ENCODE measurements at places on chromosomes 12 and 14. TPM values are rescaled to one million over a fixed set of nuclear protein-coding genes. Genes with fewer than 3 reads are reported as not detected.

GRCh38 chr14:64714432-64715025 is 10.3 kb downstream of the PLEKHG3 start:
- DNase-seq: no peak

The TMPRSS12 gene
- not detected for total RNA-seq

The CEP170B gene
- total RNA-seq: 0.09 TPM

The BEGAIN gene
- 0.06 TPM for total RNA-seq

DNA sequence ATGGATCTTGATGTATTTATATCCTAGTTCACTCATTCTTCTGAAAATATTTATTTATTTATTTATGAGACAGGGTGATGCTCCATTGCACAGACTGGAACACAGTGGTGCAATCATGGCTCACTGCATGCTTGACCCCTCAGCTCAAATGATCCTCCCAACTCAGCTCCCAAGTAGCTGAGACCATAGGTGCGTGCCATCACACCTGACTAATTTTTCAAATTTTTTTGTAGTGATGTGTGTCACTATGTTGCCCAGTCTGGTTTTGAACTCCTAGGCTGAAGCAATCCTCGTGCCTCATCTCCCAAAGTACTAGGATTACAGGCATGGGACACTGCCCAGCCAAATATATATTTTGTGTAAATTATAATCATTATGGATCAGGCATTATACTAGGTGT is 595.6 kb upstream of the ATP2B1 start:
- DNase-seq: no peak

DNA sequence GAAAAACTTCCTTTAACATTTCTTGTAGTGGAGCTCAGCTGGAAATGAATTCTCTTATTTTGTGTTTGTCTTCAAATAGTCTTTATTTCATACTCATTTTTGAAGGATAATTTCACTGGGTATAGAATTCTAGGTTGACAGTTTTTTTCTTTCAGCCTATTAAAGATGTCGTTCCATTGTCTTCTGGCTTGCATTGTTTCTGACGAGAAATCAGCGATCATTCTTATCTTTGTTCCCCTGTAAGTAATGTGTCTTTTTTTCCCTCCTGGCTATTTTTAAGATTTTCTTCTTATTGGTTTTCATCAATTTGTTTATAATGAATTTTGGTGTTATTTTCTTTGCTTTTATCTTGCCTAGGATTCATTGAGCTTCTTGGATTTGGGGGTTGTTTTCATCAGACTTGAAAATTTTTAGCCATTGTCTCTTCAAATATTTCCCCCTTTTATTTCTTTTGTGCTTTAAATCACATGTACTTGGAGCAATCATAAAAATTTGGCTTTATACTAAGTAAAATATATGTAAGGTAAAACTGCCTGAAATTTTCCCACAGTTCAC is 89.4 kb downstream of the UNC79 start:
- DNase-seq: peak; percentile 18

The RAPGEF3 gene
- 4.7 TPM for total RNA-seq

The SCN8A gene
- total RNA-seq: 3.5 TPM

DNA sequence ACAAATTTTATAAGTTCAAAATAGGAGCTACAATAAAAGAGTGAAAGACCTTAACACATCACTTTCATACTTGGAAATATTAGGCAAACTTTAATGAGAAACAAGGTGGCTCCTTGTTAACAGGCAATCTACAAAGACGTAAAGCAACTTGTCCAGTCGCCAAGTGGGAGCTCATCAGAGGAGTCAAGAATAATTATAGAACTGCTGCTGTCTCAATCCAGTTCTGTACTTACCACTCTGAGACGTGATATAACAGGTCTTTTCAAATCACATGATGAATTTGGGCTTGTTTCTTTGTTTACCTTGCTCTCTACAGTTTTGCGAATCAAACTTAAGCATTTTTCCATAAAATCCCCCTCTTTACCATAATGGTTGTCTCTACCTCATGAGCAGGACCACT is 3.6 kb downstream of the YBX3 start:
- no peak for DNase-seq

DNA sequence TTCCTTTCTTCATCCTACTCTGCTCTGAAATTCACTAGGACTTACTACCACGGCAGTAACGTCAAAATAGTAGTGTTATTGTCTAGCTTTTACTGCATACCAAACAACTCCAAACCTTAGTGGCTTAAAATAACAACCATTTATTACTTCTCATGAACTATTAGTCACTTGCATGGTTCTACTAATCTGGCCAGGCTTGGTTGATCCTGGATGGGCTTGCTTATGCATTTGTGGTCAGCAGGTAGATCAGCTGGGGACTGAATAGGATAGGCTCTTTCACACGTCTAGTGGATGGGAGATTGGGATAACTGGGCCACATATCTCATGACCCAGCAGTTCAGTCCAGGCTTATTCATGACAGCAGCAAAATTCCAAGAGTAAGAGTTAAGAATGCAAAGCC is 9.4 kb upstream of the SLC35F4 start:
- no peak for DNase-seq

The FZD10 gene
- total RNA-seq: not detected

The SYCP3 gene
- total RNA-seq: 0.36 TPM

DNA sequence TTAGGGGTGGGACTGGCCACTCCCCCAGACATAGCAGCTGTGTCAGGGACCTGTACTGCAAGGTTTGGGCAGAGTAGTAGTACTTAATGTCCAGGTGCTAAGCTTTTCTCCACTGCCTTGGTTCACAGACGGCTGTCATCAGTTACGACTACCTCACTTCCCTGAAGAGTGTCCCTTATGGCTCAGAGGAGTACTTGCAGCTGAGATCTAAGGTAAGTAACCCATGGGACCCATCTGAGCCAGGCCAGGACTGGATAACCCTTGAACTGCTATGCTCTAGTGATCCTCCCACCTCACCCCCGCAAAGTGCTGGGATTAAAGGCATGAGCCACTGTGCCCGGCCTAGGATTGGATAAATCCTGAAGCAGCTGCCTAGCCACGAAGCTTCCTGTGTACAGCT is 22.4 kb downstream of the ADCK1 start:
- DNase-seq: no peak

The KRT7 gene
- not detected for total RNA-seq

DNA sequence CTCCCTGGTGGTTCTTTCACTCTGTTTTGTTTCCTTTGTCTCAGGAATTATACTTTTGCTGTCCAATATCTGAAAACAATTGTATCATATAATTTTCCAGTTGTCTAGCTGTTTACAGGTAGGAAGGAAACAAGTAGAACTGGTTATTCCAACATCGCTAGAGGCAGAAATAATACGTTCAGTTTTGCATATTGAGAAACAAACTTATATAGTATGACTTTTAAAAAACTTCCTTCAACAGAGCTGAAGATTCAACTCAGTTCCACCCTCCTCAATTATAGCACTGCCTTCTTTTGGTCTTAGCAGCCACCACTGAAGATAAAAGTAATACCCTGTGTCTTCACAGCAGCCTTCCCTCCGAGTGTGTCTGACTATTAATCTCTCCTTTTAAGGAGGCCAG is 214.3 kb downstream of the EFCAB11 start:
- DNase-seq: no peak

The HOXC13 gene
- total RNA-seq: not detected

DNA sequence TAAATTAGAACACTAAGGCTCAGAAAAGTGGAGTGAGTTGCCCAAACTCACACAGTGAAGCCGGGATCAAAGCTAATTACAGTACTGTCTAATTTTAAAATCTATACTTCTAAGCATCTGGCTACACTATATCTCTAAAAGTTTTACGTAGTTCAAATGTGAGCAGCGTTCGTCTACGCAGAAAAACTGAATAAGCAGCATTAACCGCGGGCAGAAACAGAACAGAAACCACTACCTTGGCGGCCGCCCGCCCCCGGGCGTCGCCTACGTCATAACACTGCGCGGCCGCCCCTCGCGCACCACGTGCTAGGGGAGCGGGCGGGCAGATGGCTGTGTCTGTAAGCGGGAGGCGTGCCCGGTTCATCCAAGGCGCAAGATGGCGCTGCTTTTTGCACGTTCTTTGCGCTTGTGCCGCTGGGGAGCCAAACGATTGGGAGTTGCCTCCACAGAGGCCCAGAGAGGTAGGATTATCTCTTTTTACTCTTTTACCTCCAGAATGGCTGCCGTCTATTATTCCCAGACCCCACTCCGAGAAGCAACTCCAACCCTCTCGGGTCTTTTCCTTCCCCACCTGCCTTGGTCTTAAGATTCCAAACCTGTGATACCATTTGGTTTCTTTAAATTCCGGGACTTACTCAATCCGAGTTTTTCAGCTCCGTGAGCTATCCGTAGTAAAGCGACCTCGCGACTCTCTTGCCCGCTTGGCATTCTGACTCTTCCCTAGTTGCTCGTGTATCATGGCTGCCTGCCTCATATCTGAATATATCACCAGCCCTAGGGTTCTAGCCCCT is at the start of gene SPRYD4:
Gene SPRYD4, plus strand, starts transcription at position 363 of the 791 bp plus-strand sequence. Its CDS starts 14 bp downstream, at position 377.
- DNase-seq: peak; percentile 97

DNA sequence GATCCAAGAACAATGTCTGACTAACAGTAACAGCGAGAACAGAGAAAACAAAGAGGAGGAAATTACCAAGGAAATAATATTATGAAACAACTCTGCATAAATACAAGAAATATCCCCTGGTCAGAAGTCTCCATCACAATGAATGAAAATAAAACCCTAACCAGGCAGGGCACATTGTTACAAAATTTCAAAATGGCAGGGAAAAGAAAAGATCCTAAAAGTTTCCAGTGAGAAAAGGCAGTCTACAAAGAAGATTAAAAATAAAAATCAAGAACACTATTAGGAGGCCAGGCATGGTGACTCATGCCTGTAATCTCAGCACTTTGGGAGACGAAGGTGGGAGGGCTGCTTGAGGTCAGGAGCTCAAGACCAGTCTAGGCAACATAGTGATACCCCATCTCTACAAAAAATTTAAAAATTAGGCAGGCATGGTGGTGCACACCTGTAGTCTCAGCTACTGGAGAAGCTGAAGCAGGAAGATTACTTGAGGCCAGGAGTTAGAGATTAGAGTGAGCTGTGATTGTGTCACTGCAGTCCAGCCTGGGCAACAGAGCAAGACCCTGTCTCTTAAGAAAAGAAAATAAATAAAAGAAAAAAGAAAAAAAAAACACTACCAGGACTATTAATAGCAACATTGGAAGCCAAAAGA is 47.8 kb downstream of the FERMT2 start:
- no peak for DNase-seq

GRCh38 chr12:16325426-16325825 is 22.0 kb upstream of the MGST1 start:
- DNase-seq: no peak

The CBLN3 gene
- total RNA-seq: 6.7 TPM

DNA sequence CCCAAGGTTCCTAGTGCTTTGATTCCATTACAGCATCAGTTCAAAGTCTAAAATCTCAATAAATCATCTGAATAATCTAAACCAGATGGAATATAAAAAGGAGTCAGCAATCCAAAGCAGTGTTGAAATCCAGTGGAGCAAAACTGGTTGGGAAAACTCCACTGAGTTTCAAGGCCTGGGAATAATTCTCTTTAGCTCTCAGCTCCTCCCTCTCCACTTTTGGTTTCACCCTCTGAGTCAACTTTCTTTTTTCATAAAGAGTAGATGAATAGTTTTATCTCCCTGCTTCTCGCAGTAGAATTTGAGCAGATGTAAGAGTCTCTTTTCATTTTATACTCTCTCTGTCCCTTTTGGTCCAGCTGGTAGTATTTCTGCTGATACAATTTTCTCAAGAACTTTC is 338.6 kb downstream of the APAF1 start:
- no peak for DNase-seq

GRCh38 chr12:68247785-68248184 is 5.6 kb downstream of the IL22 start:
- no peak for DNase-seq

- DNase-seq: no peak
Measured at GRCh38 chr14:34368115-34368970, 93.7 kb downstream of the SPTSSA start.

- DNase-seq: no peak
Measured at GRCh38 chr12:72272731-72273498, 745 bp downstream of the TRHDE start.

DNA sequence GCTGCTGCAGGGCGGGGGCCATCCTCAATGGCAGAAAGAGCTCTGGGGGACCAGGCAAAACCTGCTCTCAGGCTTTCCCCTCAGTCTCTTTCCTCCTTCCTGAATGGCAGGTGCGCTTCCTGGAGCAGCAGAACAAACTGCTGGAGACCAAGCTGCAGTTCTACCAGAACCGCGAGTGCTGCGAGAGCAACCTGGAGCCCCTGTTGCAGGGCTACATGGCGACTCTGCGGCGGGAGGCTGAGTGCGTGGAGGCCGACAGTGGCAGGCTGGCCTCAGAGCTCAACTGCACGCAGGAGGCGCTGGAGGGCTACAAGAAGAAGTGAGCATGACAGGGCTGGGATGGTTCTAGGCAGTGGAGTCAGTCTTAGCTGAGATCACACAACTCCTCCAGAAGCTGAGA is 22.9 kb upstream of the KRT83 start:
- DNase-seq: no peak

The SMCO2 gene
- not detected for total RNA-seq

The BRI3BP gene
- 120 TPM for total RNA-seq

GRCh38 chr12:4938900-4939299 is 29.2 kb downstream of the KCNA1 start:
- no peak for DNase-seq

The PELI2 gene
- 8.0 TPM for total RNA-seq

The ABCD2 gene
- 2.4 TPM for total RNA-seq

- peak; percentile 65 for DNase-seq
Measured at GRCh38 chr12:122018457-122018856, 3.2 kb upstream of the BCL7A start.

DNA sequence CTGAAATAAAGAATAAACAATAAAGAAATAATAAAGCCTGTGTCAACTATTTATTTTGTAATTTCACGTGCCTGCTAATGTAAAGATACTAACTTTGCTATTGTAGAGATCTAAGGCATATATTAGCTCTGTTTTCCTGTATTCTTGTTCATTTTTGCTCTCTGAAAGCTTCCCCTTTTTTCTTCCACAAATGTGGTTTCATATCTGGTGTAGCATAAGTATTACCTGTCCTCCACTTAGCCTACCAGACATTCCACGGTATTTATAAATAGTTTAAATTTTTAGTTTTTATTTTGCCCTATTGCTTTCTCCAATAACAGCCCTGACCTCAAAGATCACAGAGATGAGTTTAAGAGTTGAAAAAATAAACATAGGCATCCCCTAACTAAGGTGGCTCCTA is 92.6 kb upstream of the ATP2B1 start:
- peak; percentile 14 for DNase-seq

DNA sequence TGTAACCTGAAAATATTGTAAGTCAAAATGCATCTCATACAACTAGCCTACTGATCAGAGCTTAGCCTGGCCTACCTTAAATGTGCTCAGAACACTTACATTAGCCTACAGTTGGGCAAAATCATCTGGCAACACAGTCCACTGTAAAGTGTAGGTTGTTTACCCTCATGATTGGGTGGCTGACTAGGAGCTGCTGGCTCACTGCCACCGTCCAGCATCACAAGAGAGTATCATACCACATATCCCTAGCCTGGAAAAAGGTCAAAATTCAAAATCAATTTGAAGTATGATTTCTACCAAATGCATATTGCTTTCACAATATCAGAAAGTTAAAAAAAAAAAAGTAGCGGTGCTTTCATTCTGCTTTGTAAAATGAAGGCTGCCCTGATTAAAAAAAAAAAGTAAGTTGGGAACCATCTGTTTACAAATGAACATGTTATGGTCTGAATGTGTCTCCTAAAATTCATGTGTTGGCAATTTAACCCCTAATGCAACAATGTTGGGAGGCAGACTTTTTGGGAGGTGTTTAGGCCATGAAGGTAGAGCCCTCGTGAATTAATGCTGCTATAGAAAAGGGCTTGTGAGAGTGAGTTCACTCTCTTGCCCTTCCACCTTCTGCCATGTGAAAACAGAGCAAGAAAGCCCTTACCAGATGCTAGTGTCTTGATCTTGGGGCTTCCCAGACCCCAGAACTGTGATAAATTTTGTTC is 211.8 kb downstream of the PPM1H start:
- no peak for DNase-seq
